ENCODE measurements at places on chromosomes 7 and 10.

DNA sequence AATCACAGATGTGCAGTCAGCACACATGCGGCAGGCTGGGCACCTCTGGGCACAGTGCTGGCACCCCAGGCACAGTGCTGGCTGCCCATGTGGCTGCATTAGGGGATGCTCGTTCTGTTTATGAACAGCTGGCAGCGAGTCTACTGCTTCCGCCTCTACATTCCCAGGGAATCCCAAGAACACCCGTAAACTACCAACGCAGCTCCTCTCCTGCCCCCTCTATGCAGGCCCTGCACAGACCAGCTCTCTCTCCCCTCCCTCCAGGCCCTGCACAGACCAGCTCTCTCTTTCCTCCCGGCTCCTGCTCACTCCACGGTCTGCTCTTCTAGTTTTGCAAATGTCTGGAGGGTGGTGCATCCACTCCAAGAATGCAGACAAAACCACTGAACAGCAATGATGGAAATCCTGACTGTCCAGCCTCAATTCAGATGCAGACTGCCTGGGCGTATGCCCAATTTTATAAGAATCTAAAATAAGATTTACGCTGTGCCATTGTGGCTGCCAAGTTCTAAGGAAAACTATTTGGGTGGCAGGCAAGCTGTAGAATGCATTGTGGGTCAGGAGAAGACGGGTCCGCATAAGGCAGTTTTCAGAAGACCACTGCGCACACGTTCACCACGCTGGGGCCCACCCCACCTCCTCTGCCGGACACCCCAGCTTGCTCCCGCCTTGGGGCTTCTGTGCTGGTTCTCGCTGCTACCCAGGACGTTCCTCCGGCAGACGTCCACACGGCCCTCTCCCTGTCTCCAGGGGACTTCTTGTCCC is 234.6 kb downstream of the ZMYND11 start:
- no peak for DNase-seq

GRCh38 chr10:121598263-121599249 is at the start of gene FGFR2:
Gene FGFR2 (minus strand): TSS chr10:121598444. CDS start chr10:121593817, 4,627 bp downstream.
- no peak for DNase-seq

GRCh38 chr7:22784346-22784745 is 38.3 kb downstream of the TOMM7 start:
- no peak for DNase-seq

- no peak for DNase-seq
Measured at GRCh38 chr10:132609211-132609610, 71.6 kb downstream of the INPP5A start.

GRCh38 chr10:21746118-21746517 is 212.1 kb downstream of the MLLT10 start:
- DNase-seq = no peak

- no peak for DNase-seq
Measured at GRCh38 chr7:20019757-20020432, 197.3 kb downstream of the MACC1 start.

All from activated CD4-positive, alpha-beta T cell treated with anti-CD3 and anti-CD28 coated beads, Interleukin-2, amount 50 U/mL, for 1 hour (primary cell).